ENCODE measurements at places on chromosomes 2 and 18. TPM values are rescaled to one million over a fixed set of nuclear protein-coding genes. Genes with fewer than 3 reads are reported as not detected.

The HMSD gene
- total RNA-seq, result 3.0 TPM

The UGT1A10 gene
- 0.11 TPM for total RNA-seq

The CNDP1 gene
- total RNA-seq, result 0.11 TPM

The FSIP2 gene
- total RNA-seq, result 1.9 TPM

The RGPD4 gene
- total RNA-seq, result 0.05 TPM

The SPP2 gene
- not detected for total RNA-seq

The SMIM21 gene
- not detected for total RNA-seq

All from WTC11 (cell line).